ENCODE measurements at places on chromosomes 7 and 10.

DNA sequence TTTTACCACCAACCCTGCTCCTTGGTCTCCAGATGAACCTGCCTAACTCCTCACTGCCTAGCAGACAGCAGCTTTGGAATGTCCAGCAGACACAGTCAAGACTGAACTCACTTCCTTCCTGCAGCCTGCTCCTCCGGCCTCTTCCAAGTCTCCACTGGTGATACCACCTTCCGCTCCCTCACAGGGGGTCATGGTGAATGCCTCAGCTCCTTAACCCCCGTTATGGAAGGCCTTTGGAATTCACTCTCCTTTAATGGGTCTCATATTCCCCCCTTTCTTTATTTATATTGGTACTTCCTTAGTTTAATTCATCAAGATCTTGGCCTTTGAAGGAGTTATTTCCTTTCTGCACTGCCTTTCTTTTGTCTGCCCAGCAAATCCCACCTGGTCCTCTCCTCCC, 44.9 kb upstream of the ZNF32 start:
- no peak for DNase-seq

DNA sequence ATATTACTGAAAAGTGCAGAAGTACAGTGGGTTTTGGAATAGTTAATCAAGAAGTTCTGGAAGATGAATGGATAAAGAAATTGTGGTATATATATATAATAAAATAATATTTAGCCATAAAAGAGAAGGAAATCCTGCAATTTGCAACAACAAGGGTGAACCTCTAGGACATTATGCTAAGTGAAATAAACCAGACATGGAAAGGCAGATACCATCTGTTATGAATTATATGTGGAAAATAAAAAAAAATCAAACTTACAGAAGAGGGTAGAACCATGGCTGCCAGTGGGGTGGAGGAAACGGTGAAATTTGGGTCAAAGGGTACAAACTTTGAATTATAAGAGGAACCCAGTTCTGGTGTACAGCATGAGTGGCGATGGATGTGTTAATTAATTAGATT, 162.6 kb downstream of the BICC1 start:
- no peak for DNase-seq

- DNase-seq = no peak
These were observed 154.8 kb upstream of the TMEM196 start for GRCh38 chr7:19928247-19928646.

DNA sequence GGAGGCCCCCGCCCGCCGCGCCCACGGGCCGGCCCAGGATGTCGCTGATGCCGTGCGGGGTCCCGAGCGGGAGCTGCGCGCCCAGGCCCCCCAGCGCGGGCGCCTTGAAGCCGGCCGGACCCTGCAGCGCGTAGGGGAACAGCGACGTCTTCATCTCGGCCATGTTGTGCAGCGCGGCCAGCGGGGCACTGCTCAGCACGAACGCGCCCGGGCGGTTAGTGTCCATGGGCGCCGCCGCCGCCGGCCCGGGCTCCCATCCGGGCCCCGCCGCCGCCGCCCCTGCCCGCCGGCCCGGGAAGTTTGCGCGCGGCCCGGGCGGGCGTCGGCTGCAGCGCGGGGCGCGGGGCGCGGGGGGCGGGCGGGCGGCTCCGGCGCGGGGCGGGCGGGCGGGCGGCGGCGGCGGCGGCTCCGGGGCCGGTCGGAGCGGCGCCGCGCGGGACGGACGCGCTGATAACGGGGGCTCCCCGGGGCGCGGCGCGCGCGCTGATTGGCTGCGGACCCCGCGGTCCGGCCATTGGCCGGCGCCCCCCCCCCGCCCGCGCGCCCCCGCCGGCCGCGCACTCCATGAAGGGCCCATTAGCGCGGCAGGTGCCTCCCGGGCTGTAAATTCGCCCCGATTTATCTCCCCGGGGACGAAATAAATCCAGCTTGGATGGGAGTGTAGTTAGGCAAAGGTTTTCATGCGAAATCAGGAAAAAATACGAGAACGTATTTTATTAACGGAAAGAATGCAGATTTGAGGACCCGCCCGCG, at the start of gene NKX6-2:
TSS of gene NKX6-2 (minus strand) at position 425 of the 753 bp plus-strand sequence. CDS start at position 226, 199 bp downstream.
- DNase-seq = no peak

DNA sequence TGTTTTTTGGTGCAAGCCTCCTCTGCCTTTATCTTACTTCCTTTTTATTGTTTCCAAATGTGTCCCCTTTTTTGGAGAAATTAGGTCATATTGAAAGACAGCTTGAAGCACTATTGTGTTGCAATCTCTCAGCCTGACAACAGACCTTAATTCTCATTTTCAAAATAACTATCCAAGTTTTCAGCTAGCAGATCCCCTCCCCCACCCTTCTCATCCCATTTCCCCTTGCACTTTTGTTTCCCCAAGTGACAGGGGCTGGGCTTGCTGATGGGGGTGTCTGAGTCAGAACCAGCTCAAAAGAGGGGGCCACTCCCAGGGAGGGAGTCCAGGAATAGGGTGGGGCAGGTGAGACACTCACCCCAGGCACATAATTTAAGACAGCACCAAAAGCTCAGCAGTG, 75.3 kb downstream of the MKI67 start:
- DNase-seq = no peak

GRCh38 chr10:6416892-6417512, 163.1 kb downstream of the PRKCQ start:
- peak; percentile 37 for DNase-seq

GRCh38 chr7:8232999-8233847, 28.7 kb downstream of the ICA1 start:
- DNase-seq = no peak

- no peak for DNase-seq
These were observed 1.3 kb downstream of the PDZD8 start for GRCh38 chr10:117373823-117374505.

GRCh38 chr7:138887872-138888656, 90.1 kb upstream of the ATP6V0A4 start:
- no peak for DNase-seq

- DNase-seq = no peak
These were observed 205.8 kb downstream of the FRMD4A start for GRCh38 chr10:14124941-14125340.

DNA sequence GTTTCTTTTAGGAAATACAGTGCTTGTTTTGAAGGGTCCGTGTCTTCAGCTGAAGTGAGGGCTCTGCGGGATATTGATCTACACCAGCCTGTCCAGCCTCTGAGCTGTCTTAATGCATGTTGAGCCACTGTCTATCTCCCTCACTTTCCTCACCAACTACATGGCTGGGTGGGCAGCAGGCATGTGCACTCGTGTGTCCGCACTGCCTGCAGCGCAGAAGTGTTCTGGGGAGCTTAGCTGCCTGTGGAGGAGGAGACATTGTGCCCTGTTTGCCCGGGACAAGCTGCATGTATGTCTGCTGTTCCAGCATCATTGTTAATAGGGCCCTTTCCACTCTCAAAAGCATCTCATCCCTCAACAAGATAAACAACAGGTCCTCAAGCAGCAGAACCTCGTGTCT, 133.1 kb upstream of the EEPD1 start:
- DNase-seq = no peak

DNA sequence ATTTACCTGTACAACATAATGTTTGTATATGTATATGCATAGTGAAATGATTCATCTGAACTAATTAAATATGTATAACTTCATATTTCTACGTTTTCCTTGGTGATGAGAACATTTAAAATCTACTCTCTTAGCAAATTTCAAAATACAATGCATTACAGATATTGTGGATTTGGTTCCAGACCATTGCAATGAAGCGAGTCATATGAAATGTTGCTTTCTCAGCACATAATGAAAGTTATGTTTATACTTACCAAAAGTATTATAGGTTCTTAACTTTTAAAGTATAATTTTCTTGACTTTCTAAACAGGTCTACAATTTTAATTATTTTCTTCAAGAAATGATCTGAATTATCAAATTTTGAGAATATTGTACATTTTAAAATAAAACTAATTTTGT, 189.2 kb downstream of the CSTF2T start:
- no peak for DNase-seq

GRCh38 chr10:6095810-6096570, 7.2 kb downstream of the RBM17 start:
- no peak for DNase-seq

GRCh38 chr10:11301571-11302111, 284.0 kb downstream of the CELF2 start:
- no peak for DNase-seq

DNA sequence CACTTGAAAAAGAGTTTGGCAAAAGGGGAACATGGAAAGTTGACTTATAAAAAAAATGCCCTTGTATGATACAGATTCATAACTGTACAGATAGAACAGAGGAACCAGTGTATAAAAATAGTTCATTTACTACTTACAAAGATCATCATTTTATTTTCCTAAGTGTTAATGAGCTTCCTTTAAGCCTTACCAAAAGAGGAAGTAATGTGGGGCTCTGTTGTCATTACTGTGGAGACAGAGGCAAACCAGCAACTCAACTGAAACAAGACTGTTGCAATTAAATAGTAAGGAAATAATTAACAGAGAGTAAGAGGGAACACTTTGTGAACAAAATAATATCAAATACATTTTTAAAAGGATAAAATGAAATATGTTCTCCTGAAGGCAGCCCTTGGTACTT, 526.2 kb upstream of the ADARB2 start:
- no peak for DNase-seq

DNA sequence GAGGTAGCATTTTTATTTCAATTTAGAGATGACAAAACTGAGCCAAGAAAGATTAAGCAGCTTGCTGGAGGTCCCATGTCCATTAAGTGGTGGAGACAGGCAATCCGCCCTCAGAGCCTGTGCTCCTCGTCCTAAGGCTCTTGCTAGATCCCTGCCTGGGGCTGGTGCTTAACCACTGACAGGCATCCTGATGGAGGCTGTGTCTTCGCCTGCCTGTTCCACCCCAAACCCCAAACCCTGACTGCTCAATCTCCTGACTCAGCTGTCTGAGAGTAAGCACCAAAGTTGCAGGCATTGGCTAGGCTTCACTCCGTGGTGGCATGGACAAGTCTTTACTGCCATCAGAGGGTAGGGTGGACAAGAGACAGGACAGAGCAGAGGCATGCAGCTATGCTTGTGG, 209.4 kb downstream of the POU6F2 start:
- no peak for DNase-seq

DNA sequence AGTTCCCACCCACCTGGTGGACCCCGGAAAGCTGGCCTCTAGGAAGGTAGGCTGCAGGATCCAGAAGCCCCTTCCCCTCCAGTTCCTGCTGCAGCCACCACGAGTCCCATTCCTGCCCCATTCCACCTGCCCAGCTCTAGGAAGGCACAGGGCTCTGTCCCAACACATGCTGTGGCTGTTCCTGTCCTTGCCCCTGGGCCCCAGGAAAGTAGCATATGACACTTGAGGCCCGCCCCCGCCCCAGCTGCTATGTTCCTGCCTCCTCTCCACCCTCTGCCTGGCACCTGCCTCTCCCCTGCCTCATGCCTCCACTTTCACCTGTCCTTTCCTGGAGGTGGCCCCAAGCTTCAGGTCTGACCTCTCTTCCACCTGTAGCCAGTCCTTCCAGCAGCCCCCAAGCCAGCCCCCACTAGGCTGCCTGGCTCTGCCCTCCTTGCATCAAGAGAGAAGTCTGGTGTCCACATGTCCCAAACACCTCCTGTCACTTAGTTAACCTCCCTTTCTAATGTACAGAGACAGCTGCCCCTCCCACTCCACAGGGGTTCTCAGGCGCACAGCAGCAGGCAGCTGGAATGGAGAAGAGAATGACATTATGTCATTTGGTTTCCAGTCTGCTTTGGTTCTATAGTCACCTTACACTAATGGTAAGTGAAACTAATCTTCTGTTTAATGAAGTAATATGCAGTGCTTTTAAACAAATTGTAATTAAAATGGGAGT, 22.7 kb downstream of the YKT6 start:
- no peak for DNase-seq

GRCh38 chr10:34994565-34995142, 95.5 kb downstream of the CUL2 start:
- DNase-seq = peak; percentile 65

GRCh38 chr7:147999962-148000361, 590.6 kb upstream of the C7orf33 start:
- DNase-seq = no peak

DNA sequence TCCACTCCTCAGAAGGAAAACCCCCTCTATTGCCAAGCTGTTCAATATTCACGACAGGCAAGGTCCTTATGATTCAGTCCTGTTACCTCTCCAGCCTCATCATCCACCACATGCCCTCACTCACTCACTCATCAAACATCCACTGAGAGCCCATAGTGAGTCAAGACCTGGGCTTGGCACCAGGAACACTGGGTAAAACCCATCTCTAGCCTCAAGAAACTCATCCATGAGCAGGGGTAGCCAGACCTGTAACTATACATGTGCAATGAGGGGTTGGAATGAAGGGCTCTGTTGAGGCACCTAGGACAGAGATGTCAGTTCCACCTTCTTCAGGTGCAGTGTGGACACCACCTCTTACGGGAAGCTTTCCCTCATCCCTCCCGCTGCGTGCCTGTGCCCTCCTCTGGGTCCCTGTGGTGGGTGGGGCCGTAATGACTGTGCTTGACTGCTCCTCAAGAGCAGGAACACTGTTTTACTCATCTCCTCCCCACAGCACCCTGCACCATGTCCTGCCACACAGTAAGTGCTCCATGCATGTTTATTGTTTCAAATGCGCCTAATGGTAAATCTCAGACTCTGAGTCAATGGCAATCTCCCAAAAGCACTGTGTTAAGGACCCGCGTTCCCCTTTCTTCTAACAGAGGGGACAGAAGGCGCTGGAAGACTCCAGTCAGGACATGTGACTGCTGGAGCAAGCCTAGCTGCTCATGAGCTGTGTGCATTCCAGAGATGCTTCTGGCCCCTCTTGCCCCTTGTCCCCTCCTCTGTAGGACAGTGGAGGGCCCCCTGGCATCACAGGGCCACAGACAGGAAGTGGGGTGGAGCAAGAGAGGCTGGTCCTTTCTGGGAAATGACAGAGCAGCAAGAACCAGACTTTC, 95.4 kb downstream of the HIPK2 start:
- no peak for DNase-seq

DNA sequence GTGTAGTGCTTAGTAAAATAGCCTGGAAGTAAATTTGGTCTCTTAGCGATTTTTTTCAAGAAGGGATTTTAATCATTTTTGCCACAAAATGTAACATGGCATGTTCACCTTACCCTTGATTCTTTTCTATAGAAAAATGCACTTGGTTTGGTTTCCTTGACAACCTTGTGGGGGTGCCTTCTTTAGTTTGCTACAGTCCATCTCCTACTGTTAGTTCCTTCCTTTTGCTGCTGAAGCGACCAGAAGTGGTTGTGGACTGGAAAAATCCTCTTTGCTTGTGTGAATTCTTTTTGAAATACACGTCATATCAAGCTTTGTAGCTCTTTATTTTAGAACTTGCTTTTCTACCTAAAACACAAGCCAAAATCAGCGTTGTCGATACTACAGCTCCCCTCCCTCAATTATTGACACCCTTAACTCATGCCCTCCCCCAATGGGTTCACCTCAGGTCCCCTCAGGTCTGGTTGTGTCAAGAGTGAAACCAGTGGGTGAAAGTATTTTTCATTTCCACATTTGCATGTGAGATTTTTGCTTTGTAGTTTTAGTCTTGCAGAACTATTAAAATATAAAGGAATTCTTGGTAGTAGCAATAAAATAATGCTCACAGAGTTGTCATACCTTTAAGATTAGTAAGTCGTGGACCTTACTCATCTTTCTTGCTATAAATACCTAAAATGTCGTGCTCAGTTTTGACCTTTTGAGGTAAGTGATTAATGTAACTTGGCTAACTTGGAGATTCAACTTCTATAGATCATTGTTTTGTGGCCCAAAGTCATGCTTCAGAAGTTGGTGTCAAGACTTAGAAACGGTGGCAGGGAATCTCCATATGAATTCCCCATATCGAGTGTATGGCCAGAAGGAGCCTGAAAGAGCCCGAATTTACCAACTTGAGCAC, 1.5 kb downstream of the ACTR3B start:
- DNase-seq = no peak

GRCh38 chr7:148492157-148492860, 98.3 kb upstream of the C7orf33 start:
- DNase-seq = no peak

GRCh38 chr10:71735709-71736569, 16.4 kb upstream of the C10orf105 start:
- no peak for DNase-seq
